Stimulated activated naive CD8-positive, alpha-beta T cell treated with anti-CD3 and anti-CD28 coated beads, Interleukin-15, Interleukin-2, amounts not matched to agents 100 U/mL and 50 U/mL, for 24 hours (primary cell): ENCODE measurements at places on chromosomes 7 and 10.

GRCh38 chr7:110600956-110601355, 490.0 kb upstream of the LRRN3 start:
- DNase-seq, result no peak

DNA sequence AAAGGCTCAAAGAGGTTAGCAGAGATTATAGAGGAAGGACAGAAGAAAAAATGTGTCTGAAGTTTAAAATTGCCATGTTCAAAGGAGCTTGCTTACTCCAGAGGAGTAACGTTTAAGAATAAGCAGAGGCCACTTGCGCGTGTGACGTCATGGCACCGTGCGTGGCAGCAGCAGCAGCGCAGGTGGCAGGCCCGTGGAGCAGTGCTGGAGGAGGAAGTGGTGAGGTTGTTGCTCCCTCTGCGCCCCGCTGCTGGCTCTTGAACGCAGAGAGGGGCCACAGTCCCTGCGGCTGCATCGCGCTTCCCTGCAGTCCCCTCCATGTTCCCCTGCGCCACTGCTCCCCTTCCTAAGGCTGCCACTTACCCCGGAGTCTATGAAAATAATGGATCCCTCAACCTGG, 37.5 kb downstream of the GDI2 start:
- peak; percentile 71 for DNase-seq

DNA sequence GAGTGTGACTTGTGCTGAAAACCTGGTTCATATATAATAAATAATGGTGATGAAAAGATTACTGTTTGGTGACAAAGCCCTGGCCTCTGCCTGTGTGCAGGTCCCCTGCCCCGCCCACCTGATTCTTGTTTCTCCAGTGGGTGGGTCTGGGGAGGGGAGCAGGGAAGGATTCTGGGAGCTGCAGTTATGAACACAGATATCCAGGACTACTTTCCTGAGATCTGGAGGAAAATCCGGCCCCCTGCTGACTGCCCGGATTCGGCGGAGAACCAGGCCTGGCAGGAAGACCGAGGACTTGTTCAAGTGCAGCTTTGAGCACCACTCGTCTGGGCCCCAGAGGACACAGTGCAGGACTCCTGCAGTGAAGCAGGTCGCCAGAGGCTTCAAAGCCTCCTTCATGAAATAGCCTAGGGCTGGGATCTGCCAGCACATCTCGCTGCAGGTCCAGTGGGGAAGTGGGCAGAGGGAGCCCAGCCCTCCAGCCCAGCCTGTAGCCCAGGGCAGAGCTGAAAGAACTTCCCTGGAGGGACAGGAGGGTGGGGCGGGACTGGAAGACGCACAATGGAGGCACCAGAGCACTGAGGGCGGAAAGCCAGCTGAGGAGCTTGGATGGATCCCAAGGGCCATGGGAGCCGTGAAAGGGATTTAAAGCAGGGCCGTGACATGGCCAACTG, 7.0 kb downstream of the ATP6V0E2 start:
- DNase-seq, result no peak

DNA sequence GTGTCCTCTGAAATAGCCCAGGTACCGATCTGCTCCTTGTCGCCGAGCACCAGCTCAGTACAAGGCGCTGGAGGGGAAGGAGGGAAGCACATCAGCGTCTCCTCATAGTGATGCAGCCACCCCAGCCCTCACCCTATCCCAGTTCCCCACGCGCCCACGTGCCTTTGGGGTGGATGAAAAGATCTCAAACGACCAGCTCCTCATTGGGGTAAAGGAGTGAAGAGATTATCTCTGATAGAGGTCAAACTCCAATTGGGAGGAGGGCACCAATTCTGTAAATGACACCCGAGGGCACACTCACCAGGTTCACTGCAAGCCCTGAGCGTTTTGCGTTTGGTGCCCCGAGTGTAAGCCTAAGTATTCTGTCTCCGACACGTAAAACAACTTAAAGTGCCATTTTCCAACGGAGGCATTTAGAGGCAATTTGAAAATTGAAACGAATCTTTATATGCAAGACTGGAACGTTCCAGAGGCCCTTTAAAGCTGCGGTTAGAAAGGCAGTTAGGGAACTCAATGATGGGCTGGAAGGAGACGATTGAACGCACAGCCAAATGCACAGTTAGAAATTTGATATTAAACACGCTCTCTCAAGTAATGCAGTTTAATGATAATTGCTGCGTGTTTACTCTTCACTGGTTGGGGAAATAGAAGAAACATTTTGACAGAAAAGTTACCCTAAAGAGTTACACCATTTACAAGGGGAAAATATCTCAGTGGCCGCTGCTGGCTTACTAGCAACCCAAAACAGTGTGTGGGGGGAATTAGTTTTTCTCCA, 8.9 kb upstream of the EMX2 start:
- DNase-seq, result no peak

DNA sequence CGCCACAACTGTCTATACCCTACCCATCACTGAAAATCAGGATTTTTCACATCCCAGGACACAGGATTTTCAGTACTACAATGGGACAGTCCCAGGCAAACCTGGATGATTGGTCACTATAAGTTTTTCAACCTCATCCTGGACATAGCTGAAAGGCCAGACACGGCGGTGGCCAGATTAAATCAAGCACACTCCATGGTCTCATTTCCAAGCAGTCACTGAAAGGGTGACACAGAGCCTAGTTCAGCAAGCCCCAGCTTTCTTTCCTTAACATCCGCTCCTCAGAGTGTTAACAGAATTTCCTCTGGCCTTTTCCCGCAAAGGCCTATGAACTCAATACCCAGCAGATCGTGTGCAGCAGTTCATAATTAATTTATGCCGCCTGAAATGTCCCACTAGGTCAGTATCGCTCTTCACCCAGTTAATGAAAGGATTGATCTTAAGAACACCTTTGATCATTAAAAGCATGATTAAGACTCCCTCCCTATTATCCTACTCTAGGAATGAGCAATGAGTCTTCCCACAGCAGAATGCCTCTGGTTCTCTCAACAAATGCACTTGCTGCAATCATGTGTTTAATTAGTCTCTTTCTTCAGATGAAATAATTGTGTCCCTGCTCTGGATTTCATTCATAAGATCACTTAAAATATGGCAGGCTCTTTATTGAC, 104.0 kb upstream of the NANOS1 start:
- DNase-seq, result no peak

DNA sequence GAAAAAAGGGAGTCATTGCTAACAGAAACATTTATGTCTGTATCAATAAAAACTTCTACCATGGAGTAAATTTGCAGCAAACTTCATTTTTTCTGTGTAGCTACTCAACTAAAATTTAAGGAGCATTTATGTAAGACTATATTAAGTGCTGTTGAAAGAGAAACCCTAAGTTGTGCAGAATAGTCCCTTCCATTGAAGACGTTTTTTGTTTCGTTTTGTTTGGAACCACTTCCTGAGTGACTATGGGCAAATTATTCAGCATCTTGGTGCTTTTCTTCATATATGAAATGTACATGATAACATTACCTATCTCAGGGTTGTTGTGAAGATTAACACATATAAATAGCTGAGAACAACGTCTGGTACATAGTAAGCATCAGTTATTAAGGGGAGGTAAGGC, 24.3 kb downstream of the SEM1 start:
- no peak for DNase-seq
